Upper lobe of left lung (tissue), 6 donors: ENCODE measurements at places on chromosomes 6 and 20. TPM values are rescaled to one million over a fixed set of nuclear protein-coding genes. Genes with fewer than 3 reads are reported as not detected.

DNA sequence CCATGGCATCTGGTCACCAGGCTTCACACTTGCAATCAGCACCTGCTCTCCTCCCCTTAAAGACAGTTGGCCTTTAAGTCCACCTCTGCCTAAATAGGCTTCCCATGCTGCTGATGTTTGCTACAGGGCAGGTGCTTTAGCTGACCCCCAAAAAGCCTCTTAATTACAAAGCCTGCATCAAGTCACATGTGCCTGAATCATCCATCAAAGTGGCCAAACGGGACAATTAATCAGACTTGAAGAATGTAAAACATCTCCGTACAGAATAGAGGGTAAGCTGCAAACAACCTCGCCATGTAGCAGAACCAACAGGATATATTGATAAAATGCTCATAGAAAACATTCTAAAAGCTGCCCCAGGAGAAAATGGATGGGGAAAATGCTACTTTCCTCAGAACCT, 7.4 kb downstream of the LY86 start:
- peaks cover 32% of the 10 kb centered on the region for H3K4me1 ChIP-seq
- no peak for DNase-seq
- H3K4me3 ChIP-seq, result no peak overlapping the region
- H3K27me3 ChIP-seq, result no peaks in the 10 kb centered on the region
- no peak overlapping the region for H3K27ac ChIP-seq

Gene APCDD1L
- not detected for total RNA-seq

Gene PACRG
- total RNA-seq, result 2.3 TPM

Gene ASIP
- 0.54 TPM for total RNA-seq

Gene CNKSR3
- 5.1 TPM for total RNA-seq

- no peak overlapping the region for H3K4me3 ChIP-seq
- H3K27ac ChIP-seq, result no peak overlapping the region
- no peak for DNase-seq
- H3K27me3 ChIP-seq, result no peaks in the 10 kb centered on the region
Measured at GRCh38 chr20:13858439-13858838, 73.6 kb downstream of the NDUFAF5 start.
